ENCODE measurements at places on chromosomes 11 and 22.

- peak; percentile 40 for DNase-seq
Observed at GRCh38 chr11:31810779-31811647, at the start of gene PAX6. PAX6 (minus strand) TSS chr11:31811322; CDS start chr11:31806411, 4,911 bp downstream.

- DNase-seq: no peak
Observed at GRCh38 chr11:64649291-64649697, 58.3 kb downstream of the SLC22A12 start.

GRCh38 chr11:125959931-125960330 is 14.1 kb downstream of the VSIG10L2 start:
- no peak for DNase-seq

- no peak for DNase-seq
Observed at GRCh38 chr22:42902875-42903510, 45.9 kb upstream of the ARFGAP3 start.

DNA sequence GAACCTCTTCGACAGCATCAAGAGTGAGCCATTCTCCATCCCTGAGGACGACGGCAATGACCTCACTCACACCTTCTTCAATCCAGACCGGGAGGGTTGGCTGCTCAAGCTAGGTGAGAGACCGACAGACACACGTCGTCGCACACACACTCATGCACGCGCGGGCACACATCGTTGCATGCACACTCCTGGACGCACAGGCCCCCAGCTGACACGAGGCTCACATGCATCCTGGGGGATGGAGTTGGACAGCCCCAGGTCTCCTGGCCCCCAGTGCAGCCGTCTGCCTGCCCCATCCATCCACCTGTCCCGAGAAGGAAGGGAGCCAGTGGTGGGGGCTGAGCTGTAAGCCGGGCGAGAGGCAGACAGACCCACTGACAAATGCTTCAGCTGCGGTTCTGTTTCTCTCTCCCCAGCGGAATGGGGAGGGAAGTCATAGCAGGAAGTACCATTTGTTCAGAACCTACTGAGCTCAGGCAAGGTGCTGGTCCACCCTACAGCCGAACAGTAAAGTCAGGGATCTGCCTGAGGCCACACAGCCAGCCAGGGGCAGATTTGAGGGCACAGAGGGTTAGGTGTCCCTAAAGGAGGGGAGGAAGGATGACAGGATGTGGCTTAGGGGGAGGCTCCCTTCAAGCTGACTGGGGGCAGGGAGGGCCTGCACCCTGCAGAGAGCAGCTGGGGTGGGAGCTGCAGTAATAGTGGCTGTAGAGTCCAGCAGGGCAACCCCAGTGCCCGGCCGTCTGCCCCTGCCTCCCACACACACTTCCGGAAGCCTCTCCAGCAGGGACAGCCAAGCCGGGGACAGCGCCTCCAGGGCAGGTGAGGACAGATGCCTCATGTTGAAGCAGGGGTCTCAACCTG is 27.1 kb downstream of the CYTH4 start:
- DNase-seq: no peak

- DNase-seq: no peak
Observed at GRCh38 chr11:78331711-78332110, 85.9 kb downstream of the GAB2 start.

DNA sequence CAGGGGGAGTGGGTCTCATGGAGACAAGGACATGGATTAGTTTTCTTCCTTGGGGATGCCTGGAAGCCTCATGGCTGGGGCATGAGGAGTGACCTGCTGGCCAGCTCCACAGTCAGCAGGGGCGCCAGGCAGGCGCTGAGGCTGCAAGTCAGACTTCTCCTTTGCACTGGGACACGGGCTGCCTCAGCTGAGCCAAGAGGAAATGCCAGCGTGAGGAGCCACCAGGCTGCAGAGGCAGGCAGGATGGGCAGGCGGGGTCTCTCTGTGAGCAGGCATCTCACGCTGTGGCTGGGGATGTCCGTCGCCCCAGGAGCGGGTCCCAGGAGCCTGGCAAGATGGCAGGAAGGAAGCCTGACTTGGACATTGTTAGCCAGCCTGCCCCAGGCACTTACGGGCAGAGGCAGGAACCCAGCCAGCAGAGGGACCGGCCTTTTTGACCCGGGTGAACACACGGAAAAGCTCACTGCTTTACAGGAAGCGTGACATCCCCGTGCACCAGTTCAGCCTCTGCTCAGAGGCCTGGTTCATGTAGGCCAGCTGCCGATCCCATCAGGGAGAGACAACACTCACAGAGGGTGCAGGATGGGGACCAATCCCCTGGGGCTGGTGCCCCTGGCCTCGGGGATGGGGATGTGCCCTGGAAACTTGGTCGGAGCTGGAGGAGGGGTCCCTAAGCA is 10.2 kb downstream of the GNB1L start:
- no peak for DNase-seq

- no peak for DNase-seq
Observed at GRCh38 chr11:112485280-112485679, 224.6 kb upstream of the PLET1 start.

DNA sequence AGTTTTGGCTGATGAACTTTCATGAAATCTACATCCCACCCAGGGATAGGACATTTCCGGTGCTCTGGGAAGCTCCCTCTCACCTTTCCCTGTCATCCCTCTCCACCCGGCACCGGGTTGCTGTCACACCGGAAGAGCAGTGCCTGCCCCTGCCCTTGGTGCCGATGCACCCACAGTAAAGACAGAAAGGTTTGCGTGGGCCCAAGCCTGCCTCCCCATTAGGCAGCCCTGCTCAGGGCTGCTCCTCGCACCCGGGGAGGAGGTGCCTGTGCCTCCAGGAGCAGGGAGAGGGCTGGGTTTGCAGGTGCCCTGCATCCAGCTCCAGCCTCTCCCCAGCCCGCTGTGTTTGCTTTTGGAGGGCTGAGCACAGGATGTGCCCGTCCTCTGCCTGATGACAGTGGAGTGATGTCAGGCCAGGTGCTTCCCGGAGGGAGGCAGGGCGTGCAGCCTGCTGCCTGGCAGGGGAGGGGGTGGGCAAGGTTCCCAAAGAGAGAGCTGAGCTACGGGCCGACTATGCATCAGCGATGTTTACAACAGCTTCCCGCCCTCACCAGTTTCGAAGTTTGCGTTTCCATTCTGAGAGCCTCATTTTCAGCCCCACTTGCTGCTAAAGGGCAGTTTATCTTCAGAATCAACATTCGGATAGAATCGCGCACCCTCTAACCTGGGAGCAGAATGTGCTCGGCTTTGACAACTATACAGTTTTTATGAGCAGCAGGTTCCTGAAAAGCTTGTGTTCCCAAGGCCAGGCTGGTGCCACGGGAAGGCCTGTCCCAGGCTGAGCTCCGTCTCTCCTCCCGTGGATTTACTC is 83.2 kb upstream of the CLDN5 start:
- DNase-seq: peak; percentile 20

DNA sequence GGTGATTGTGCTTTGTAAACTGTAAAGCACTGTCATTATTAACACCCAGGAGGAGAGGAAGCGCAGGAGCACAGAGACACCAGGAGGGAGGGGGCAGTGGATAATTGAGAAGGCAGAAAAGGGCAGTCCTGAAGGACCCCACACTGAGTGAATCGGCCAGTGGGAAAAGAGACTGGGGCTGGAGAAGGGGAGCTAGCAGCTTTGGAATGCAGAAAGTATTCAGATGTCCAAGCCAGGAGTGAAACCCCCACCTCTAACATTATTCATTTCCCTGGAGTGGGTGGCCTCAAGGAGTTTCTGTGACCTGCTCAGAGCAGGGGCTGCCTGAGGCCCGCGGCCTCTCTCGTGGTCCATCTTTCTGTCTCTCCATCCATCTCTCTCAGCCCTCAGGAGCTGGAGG is 38.0 kb upstream of the CDON start:
- DNase-seq: no peak

GRCh38 chr11:64544616-64545296 is 46.3 kb upstream of the SLC22A12 start:
- no peak for DNase-seq

DNA sequence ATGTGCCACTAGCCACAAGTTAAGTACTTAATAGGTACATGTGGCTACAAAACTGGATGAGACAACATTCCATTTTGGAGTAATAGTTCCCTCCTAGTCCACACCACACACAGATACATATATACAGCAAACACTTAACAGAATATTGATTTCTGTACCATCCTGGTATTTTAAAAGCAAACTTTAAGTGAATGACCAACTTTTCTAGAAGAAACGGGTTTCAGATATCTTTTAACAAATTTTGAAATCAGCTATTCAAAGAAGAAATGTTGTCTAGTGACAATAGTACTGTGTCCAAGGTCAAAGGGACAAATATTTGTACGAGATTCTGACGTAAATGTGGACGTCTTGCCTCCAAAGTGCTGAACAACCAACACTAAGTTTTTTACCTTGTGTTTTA is 12.3 kb upstream of the CARD16 start:
- no peak for DNase-seq

- no peak for DNase-seq
Observed at GRCh38 chr22:42906605-42907348, 49.7 kb upstream of the ARFGAP3 start.

DNA sequence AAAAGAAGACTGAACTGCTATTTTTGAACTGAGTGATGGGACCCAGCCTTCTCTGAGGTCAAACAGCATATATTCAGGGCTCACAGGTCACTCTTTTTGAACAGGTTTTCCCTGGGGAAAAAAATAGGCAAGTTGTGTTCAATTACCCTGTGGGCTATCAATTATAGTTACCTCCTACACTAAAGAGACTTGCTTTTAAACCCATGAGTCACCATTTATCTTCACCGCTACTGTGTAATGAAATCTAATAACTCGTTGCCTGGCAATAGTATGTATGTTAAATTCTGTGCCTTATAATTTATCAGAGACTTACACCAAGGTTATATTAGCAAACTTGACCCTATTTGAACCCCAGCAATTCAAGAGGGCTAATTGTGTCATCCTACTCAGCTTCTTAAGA is 98.5 kb downstream of the CYP2R1 start:
- no peak for DNase-seq
